MG63 (cell line): ENCODE measurements at places on chromosomes 11 and 22.

DNA sequence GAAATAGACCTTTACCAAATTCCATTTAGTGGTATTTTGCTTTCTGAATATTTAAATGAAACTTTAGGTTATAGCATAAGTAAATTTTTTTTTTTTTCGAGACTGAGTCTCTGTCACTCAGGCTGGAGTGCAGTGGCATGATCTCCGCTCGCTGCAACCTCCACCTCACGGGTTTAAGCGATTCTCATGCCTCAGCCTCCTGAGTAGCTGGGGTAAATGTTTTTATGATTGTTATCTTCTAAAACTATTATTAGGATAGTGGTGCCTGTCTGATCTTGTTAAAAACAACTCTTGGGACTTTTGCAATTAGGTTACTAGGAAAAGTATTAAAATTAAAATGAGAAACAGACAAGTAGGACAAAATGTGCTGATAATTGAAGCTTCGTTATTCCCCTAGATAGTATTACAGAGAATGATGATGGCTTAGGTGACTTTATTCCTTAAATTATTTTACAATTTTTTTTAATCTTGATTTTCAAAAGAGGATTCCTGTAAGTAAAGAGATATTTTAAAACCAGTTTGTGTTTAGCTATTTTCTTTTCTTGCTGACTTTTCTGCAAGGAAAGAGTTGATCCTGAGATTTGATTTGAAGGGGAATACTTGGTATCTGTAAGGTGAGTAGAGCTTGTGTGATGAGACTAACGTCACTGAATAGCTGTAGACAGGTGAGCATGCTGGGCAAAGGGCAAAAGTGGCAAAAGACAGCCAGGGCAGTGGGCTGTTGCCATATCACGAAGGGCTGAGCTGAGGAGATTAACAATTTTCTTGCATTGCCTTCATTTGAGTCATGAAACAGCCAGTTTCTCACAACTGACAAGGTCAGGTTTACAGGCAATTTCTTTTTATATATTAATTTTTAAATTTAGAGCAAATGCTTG is 20.8 kb downstream of the CRKL start:
- DNase-seq: no peak

DNA sequence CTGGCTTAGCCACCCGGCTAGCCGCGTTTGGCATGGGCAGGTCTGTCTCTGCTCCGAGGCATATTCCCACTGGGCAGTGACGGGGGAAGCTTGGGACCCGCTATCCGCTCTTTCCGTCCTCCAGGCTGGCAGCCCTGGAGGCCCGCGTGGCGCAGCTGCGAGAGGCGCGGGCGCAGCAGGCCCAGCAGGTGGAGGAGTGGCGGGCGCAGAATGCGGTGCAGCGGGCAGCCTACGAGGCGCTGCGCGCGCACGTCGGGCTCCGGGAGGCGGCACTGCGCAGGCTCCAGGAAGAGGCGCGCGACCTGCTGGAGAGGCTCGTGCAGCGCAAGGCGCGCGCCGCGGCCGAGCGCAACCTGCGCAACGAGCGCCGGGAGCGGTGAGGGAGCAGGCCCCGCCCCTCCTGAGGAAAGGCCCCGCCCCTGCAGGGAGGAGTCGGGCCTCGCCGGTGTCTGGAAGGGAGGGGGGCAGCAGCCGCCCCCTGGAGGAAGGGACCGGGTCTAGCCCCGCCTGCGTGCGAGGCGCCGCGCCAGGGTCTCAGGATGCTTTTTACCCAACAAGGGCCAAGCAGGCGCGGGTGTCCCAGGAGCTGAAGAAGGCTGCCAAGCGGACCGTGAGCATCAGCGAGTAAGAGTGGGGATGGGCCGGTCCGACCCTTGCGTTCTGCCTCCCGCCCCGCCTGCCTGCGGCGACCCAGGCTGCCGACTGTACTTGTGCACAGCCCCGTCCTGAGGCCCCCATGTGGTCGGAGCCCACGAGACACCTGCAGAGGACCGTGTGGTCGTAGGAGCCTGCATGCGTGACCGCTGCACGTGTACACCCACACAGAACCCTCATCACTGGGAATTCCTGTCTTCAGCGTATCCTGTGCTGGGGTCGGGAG is 7.9 kb downstream of the ATG16L2 start:
- DNase-seq: no peak

- DNase-seq: no peak
Measured at GRCh38 chr11:113072237-113072858, 111.1 kb downstream of the NCAM1 start.

- no peak for DNase-seq
Measured at GRCh38 chr11:107337917-107338316, 119.7 kb downstream of the CWF19L2 start.

- no peak for DNase-seq
Measured at GRCh38 chr11:101470419-101470818, 113.4 kb downstream of the TRPC6 start.

GRCh38 chr11:45473341-45473895 is 187.3 kb upstream of the SYT13 start:
- DNase-seq: no peak
